ENCODE measurements at places on chromosomes 6 and 20.

GRCh38 chr6:20620043-20620442 lies 85.8 kb downstream of the CDKAL1 start:
- DNase-seq, result no peak

DNA sequence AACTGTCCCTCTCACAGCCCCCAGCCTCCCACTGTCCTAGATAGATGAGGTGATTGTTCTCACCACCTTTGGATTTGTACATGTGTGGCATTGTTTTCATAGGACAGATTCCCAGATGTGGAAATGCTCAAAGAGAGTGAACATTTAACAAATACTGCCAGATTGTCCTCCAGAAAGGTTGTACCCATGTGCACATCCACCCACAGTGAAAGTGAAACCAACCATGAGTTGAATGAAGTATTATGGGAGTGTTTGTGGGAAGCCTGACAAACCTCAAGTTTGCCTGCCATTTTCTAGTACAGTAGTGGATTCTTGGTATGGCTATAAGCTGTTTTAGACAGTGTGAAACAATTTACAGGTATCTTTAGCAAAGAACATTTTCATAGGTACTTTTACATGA lies 42.7 kb downstream of the ANKRD6 start:
- no peak for DNase-seq

GRCh38 chr6:161135695-161136591 lies 137.9 kb downstream of the AGPAT4 start:
- DNase-seq, result no peak

DNA sequence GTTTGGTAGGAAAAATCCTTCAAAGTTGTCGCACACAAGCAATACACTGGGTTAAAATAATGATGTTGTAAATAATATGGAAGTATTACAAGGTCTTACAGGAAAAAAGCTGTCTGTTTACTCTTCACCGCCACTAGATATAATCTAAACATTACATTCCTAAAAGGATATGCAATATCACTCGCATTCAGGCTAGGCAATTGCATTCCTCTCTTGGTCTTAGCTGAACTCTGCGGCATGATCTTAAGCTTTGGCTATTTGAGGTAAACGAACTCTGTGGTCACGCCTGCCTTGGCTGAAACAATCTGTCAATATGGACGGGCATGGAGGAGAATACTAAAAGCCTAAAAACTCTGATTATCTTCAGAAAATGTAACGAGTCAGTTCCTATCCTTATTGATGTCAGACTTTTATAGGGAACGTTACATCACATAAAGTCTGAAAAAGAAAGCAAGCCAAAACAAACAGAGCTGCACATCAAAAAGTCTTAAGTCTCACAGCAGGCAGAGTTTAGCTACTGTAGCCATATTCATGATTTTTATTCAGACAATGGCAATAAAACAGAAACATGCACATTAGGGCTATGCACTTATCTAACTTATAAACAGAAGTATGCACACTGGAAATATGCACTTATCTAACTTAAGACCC lies 30.8 kb upstream of the FILIP1 start:
- no peak for DNase-seq

DNA sequence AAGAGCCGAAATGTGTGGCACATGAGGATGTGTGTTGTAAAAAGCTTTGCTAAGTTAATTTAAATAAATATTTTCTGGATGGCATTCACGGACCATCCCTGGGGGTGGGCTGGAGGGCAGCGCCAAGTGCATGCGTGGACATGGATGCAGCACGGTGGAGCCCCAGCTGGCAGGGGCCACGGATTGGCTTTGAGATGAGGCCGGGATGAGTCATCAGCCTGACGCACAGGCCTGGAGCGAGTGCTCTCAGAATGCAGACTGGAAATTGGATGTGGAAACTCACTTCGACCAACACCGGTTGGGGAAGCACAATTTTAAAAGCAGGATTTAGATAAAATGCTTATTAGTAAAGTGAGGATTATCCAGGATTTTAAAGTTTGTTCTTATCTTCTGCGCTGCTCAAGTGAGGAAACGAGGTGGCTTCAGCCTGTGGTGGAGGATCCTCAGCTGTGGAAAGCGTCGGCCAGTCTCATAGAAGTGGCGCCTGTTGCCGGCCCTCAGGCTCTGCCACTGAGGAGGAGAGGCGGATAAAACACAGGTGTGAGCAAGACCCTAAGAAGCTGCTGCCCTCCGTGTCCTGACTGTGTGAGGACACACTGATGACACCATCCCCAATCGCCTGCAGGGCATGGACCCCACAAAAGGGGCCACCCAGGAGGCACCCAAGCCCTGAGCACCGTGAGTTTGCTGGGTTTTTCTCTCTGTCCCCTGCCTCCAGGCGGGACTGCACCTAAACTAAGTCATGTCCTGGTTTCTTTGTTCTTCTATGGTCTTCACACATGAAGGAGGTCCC lies 279.7 kb downstream of the CDH4 start:
- no peak for DNase-seq

GRCh38 chr6:15400572-15401004 lies 154.7 kb downstream of the JARID2 start:
- DNase-seq, result peak; percentile 84

GRCh38 chr6:18990059-18990978 lies 603.2 kb downstream of the RNF144B start:
- DNase-seq, result peak; percentile 83

DNA sequence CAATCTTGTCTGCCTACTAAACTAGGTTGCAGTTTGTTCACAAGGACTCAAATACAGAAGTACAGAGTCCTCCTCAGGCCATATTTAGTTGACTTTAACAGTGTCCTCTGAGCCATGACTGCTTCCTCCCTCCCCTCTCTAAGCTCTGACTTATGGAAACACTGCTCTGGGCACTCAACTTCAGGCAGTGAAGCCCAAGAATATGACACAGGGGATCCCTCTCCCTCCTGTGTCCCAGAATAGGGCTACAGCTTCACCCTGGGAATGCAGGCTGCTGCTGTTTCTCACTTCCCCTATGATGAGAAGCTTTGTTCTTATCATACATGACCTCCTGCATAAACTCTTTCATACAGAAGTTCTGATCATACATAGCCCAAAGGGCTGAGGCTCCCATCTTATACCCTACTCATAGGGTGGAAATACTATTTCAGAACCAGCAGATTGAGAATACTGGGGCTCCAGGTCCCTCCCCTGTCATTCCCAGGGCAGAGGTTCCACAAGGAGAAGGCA lies 97.3 kb upstream of the UST start:
- DNase-seq, result no peak

GRCh38 chr6:64703922-64704321 lies 1003.1 kb downstream of the EYS start:
- no peak for DNase-seq

All from left ventricle myocardium superior (tissue), 1 donor.